ENCODE measurements at places on chromosomes 7 and 10. TPM values are rescaled to one million over a fixed set of nuclear protein-coding genes. Genes with fewer than 3 reads are reported as not detected.

Gene ZNF25
- 29.0 TPM for total RNA-seq

Gene HOXA9
- total RNA-seq, result 19.8 TPM

Gene CELF2
- 52.7 TPM for total RNA-seq

Gene IGF2BP3
- total RNA-seq, result 65.7 TPM

Gene TAS2R41
- not detected for total RNA-seq

Gene TWIST1
- 22.9 TPM for total RNA-seq

Gene ATP6V0A4
- total RNA-seq, result 0.37 TPM

Gene STAG3
- 0.90 TPM for total RNA-seq

Gene PNLIPRP3
- total RNA-seq, result not detected

Gene PPP2R2D
- 44.7 TPM for total RNA-seq

Gene THSD7A
- 30.8 TPM for total RNA-seq

Gene PCLO
- 6.5 TPM for total RNA-seq

Gene GIMAP8
- total RNA-seq, result 15.2 TPM

Gene HSPA12A
- 24.4 TPM for total RNA-seq

Gene PRSS37
- not detected for total RNA-seq

Gene PON1
- not detected for total RNA-seq

Gene SORBS1
- 297 TPM for total RNA-seq

Gene TNS3
- total RNA-seq, result 71.3 TPM

Gene NODAL
- total RNA-seq, result not detected

Gene SFR1
- 13.6 TPM for total RNA-seq

Gene GIMAP4
- total RNA-seq, result 43.9 TPM

Gene NKX2-3
- 0.11 TPM for total RNA-seq

Gene GCC1
- total RNA-seq, result 9.5 TPM

Gene CYP2C19
- not detected for total RNA-seq

Gene ACHE
- total RNA-seq, result 4.0 TPM
